ENCODE measurements at places on chromosomes 11 and 22.

DNA sequence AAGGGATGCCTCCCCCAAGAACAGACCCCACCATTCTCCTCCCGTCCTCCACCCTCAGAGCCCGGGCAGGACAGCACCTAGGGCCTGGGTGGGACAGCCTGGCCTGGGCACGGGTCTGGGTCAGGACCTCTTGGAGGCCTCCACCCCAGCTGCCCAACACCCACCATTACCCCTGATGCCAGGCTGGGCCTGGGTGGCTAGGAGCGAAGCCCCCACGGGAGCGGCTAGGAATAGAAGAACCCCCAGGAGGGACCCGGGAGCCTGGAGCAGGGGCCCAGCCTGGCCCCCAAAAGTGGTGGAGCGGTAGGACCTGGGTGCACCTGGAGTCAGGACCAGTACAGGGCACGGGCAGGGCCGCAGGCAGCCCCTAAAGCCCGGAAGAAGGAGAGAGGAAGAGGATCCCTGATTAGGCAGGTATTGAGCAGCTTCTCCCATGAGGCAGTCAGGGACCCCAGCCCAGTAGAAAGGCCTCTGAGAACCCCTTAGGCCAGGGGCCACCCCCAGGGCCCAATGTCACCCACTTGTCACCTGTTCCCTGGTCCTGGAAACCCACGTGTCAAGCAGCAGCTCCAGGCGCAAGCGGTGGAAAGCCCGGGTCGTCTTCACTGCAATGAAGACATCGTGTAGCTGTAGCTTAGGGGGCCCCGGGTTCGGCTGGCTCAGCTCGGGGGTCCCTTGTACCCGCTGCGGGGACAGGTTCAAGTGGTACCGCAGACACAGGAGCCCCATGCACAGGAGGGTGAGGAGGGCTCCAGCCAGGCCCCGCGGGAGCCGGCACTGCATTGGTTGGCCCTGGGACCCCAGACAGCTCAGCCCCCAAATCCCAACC, 575 bp downstream of the MFNG start:
- DNase-seq = no peak

DNA sequence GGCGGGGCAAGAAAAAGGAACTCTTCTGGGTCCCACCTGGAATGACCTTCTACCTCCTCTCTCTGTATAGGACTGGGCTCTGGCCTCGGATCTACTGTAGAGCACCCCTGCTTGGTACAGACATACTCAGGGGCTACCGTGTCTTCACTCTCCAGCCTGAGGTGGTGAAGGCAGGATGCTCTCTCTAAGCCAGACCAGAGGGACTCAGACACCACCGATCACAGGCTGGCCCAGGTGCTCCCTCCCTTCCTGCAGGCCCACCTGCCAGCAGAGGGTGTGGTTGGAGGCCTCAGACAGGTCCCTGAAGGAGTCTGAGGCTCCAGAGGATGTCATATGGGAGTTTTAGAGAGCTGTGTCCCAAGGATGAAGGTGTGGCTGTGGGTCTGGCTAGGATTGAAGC, 4.1 kb downstream of the NHERF4 start:
- no peak for DNase-seq

DNA sequence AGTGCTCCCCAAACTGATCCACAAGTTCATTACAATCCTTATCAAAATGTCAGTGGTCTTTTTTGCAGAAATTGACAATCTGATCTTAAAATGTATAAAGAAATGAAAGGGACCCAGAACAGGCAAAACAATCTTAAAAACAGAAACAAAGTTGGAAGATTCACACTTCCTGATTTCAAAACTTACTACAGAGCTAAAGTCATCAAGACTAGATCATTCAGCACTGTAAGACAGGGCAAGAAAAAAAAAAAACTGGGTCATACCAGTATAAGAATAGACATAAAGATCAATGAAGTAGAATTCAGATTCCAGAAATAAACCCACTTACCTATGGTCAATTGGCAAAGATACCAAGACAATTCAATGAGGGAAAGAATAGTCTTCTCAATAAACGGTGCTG, 4.5 kb upstream of the STK33 start:
- peak; percentile 53 for DNase-seq

DNA sequence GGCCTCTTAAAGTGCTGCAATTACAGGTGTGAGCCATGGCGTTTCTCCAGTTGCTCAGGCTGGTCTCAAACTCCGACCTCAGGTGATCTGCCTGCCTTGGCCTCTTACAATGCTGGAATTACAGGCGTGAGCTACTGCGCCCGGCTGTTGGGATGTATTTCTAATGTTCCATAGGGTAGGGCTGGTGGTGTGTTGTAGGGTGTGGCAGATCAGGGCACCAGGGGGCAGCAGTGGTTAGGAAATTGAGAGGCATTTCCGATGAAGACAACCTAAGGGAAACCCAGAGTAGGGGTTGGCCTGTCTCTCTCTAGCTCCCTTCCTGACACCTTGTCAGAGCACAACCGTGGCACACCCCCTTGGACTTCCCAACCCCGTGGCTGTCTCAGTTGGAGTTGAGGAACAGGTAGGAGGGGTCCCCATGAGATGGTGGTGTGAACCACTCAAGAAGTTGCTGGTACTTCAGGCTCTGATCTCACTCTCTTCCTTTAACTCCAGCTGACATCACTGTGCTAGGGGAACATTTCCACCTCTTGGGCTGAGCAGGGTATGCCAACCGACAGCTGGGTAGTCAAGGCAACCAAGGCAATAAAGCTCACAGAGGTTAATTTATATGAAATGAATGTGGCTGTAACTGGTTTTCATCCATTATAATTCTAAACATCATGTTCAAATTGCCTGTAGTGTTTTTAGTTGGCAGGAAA, 33.0 kb downstream of the YWHAH start:
- DNase-seq = peak; percentile 52

GRCh38 chr11:12117611-12118010, 7.2 kb downstream of the MICAL2 start:
- DNase-seq = no peak

- no peak for DNase-seq
These were observed 10.6 kb upstream of the RRAS2 start for GRCh38 chr11:14369598-14369997.

DNA sequence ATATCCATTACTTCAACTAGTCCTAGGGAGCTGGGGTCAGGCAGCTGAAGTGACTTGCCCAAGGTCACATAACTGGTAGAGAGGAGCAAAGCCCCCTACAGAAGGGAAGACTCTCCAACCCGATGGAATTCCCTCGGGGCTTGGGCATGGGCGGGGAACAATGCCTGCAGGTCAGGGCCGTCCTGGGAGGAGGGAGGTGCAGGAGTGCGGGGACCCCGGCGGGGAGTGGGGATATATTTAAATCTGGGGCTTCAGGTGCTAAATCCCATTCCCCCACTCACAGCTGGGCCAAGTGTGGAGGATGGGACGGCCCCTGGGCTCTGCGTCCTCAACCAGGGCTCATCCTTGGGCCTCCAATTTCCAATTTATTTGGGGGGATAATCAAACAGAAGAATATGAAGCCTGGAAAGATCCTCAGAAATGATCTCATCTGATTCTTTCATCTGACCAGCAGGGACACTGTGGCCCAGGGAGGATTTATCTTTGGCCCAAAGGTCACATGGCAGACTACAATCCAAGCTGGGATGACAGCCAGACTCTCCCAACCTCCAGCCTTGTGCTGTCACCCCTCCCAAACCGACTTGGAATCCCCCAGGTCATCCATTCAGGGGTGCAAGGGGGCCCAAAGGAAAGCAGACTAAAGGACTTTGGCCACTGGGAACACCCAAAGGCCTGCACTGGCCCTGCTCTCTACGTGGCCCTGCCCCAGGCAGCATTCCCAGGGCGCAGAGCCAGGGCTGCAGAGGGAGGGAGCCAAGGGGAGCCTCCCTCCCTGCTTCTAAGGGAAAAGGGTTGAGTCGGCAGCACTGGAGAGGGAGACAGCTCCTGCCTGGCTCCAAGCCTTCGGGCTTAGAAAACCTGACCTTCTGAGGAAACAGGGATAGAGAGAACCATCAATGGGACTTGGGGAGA, 8.7 kb upstream of the C1QTNF6 start:
- DNase-seq = no peak

DNA sequence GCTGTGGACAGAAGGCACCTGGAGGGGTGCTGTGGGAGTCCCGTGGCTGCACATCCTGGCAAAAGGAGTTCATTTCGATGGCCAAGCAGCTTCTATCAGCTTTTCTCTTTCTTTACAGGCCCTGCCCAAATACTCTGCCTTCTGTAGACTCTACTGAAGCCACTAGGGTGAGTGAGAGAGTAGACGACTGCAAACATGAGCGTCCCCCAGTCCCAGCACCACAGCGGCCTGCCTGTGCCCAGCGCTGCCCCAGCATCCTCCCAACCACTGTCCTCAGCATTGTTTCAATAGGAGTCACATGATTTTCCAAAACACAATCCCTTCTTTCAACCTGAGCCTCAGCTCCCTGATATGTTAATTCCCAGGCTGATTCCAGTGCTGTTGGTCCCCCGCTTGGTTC, 110.0 kb downstream of the KIRREL3 start:
- DNase-seq = no peak

DNA sequence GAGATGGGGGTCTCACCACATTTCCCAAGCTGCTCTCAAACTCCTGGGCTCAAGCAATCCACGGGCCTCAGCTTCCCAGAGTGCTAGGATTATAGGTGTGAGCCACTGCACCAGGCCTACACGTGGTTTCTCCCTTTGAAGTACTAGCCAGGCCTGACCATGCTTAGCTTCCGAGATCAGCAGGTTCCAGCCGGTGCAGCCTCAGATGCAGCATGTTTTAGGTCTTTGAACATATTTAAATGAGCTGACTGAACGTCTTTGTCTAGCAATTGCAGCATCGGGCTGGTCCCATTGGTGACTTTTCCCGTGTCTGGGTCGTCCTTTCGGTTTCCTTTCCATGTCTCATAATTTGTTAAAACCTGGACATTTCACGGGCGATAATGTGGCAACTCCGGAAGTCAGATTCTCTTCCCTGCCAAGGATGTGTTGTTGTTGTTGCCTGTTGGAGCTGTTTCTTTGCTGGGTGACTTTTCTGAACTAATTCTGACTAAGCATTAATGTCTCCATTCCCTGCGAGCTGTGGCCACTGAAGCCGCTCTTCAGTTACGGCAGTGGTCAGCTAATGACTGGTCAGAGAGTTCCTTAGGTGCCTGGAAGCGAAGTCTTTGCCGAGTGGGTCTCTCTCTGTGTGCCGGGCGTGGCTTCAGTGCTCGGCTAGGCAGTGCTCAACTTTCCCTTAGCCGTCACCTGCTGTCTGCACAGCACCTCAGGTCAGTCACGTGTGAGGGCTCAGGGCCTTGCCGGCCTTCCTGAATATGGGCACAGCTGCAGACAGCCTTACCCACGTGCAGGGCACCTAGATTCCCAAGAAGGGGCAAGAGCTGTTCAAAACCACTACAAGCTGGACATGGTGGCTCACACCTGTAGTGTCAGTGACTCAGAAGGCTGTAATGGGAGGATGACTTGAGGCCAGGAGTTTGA, 3.8 kb upstream of the CYP2D6 start:
- no peak for DNase-seq

DNA sequence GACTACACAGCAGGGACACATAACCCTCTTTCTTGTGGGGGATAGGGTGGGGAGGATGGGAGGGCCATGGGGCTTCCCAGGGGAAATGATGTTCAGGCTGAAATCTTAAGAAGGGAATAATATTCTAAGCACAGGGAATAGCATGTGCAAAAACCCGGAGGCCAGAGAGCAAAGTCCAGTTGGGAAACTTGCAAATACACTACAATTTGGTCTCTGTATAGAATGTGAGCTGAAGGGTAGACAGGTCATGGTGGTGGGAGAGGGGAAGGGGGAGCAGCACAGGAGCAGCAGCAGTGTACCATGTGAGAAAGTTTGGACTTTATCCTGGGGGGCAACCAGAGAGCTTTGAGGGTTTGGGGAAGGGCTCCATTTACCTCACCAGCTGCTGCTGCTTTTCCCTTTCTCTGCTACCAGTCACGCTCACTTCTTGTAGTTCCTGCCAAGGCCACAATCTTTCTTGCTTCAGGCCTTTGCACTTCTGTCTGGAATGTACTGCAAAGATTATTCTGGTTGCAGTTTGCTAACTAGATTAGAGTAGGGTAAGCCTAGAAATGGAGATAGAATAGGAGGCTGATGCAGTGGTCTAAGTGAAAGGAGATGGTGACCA, 43.0 kb downstream of the KREMEN1 start:
- no peak for DNase-seq

GRCh38 chr11:45180179-45180847, 33.9 kb downstream of the PRDM11 start:
- DNase-seq = no peak

GRCh38 chr11:88246696-88247095, 71.5 kb upstream of the RAB38 start:
- DNase-seq = no peak

- DNase-seq = no peak
These were observed 8.5 kb upstream of the NAALADL1 start for GRCh38 chr11:65066805-65067291.

DNA sequence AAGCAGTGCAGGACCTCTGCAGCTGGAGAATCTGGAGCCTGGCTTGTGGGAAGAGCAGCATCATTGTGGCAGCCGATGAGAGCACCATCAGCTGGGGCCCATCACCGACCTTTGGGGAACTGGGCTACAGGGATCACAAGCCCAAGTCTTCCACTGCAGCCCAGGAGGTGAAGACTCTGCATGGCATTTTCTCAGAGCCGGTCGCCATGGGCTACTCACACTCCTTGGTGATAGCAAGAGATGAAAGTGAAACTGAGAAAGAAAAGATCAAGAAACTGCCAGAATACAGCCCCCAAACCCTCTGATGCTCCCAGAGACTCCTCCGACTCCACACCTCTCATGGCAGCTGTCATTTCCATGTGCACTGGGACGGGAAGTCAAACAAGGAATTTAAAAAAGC, 35.6 kb downstream of the ASRGL1 start:
- DNase-seq = no peak

- peak; percentile 17 for DNase-seq
These were observed 33.3 kb upstream of the NNMT start for GRCh38 chr11:114262681-114263512.

- DNase-seq = no peak
These were observed 55.4 kb downstream of the CDON start for GRCh38 chr11:126007238-126007637.

DNA sequence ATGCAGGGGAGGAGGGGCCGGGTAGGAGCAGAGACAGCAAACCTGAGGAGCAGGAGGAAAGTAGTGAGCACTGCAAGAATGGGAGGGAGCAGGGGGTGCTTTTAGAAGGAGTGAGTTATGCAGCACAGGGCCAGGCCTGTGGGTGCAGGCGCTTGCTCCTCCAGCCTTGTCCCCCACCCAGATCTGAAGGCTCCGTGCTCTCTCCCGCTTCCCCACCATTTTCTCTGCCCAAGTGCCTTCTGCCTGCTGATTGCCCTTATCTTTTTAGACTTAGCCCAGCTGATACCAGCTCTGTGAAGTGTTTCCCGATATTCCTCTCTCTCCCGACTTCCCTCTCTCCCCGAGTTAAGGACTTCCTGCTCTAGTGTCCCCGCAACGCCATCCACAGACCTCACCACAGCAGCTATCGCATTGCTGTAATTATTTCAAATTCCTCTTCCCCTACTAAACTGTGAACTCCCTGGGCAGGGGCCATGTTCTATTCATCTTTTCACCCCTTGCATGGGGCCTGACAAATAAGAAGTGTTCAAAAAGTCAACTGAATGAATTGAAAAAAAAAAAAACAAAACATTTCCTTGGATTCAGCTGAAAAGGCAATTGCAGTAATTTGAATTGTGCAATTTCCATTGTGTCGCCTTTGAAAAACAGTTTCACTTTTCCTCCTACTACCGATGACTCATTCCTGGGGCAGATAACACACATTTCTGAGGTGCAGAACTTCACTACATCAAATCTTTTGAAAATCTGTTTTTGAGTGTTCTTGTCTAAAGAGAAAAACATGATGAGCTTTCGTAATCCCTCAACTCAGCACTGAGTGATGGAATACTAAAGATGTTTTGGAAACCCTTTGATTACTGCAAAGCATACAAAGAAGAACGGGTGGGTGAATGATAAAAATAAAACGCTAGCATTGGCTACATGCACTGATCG, 69.7 kb upstream of the BMAL1 start:
- peak; percentile 86 for DNase-seq

- no peak for DNase-seq
These were observed 20.1 kb upstream of the MRGPRX2 start for GRCh38 chr11:19080579-19080993.

Data from MV-4-11 (cell line).